ENCODE measurements at places on chromosomes 12 and 14.

DNA sequence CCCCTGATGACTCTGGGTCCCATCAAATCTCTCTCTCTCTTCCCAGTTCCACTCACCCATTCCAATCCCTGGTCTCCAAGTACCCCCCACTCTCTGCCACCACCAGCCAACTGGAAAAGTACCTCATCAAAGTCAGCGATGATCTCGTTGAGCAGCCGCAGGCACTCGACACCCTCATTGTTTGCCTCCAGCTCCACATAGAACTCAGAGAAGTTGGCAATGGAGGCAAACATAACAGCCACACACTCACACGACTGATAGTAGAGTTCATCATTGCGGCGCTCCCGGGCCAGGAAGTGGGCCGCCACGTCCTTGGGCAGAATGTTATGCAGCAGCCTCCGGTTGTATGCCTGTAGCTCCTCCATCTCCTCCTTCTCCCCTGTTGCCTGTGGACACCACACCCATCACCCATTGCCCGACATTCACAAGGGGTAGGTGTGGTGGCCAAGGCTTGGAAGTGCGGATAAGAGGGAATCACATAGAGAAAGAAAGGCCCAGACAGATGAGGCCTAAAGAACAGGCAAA lies 17.2 kb downstream of the ADCY6 start:
- DNase-seq = no peak

GRCh38 chr12:72359416-72359815 lies 87.2 kb downstream of the TRHDE start:
- no peak for DNase-seq

DNA sequence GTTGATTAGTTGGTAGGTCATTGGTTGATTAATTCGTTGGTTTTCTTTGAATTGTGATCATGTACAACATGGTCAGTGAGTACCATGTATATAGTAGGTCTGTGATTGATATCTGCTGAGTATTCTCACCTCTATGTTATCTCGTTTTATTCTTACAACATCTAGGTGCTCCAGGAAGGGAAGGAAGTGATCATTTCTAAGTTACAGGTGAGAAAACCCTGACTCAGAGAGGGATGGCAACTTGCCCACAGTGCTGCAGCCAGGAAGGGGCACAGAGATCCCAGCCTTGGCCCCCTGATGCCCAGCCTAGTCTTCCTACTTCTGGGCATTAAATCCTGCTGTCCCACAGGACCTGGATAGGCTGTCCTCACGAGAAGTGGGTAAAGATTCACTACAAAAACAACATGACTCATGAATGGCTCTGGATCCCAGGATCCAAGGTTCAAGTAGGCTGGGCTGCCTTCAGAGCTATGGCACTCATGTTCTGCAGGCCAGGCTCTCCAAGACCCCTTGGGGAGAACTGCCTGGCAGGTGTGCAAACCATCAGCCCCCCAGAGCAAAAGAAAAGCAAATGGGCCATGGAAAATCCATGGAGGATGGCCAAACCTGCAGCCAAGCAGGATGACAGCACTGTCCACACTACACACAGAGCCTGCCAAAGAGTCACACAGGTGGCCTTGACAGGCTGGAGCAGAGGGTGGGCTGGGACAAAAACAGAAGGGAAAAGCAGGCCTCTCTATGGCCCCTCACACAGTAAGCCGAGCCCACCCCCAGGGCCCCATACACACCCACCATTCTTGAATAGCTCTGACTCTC lies 146.2 kb downstream of the BCL11B start:
- DNase-seq = no peak

- no peak for DNase-seq
These were observed 3.8 kb downstream of the USP15 start for GRCh38 chr12:62263966-62264365.

GRCh38 chr14:35932659-35933159 lies 106.6 kb downstream of the BRMS1L start:
- no peak for DNase-seq

DNA sequence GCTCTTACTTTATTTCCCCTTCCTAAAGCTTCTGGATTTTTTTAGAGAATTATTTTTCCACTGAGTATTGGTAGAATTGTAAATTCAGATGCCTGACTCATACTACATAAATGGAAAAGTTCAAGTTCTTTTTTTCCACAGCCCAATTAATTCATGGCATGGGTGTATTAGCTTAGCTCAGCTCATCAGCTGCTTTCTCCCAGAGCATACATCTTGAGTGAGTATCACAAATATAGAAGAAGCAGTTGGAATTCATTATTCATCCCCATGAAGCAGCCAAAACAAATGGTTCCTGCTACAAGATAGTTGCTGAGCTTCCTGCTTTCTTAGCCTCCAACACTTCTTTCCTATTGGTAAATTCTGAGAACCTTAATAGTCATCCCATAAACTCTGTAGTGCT lies 105.1 kb downstream of the C12orf50 start:
- DNase-seq = peak; percentile 42

DNA sequence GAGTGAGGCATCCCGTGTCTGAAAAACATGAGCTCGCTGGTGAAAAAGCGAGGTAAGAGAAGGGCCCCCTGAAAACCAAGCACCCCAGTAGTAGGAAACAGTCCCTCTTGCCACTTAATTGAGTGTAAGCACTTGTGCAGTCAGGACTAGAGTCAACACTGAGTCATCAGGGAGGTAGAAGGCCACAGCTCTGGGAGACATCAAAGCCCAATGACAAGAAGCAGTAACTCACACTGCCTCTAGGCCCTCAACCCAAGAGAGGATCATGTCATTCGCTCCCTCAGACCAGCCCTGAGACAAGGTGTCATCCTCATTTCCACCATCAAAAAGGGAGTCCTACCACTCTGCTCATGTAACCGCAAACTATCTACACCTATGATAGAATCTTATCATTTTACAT lies 17.8 kb downstream of the POMT2 start:
- DNase-seq = no peak

GRCh38 chr14:52852810-52853521 lies 61.6 kb upstream of the GNPNAT1 start:
- no peak for DNase-seq

DNA sequence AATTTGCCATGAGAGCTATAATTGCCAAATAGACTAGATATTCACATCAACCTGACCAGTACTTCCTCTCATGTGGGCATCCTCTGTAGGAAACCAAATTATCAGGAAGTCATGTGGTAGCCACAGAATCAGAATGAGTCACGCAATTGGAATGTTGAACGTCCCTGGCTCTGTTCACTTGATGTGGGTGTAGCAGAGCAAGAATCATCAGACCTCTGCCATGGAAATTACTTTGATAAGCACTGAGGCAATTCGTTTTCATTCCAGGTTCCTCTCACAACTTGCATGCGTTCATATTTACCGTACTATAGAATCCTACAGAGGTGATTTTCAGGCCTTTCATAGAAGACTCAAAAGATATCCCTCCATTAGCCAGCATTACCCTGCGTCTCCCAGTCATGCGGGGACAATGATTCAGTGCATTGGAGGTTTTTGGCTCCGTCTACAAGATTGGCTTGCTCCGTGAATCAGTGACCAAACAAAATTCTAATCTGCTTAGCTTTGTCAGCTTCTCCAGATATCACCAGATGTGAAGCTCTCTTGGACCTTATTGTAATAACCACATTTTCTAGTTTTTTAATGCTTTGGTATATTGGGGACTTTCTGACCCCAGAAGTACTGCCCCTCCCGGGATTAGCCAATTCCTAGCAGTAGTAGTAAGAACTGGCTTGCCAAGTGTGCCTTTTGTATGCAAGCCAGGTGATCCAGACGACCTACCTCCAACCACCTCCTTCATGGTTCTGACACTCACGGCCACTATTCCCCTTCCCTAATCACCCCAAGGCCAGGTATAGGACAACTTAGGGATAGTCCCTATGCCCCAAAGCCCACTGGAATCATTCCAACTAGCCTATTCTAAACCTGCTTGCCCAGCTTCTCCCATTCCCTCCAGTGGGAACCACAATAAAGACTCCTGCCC lies 133.4 kb downstream of the KICS2 start:
- DNase-seq = peak; percentile 71

GRCh38 chr12:124191966-124192365 lies 102.9 kb upstream of the RFLNA start:
- DNase-seq = no peak

- no peak for DNase-seq
These were observed 90.2 kb upstream of the USP44 start for GRCh38 chr12:95641299-95641952.

DNA sequence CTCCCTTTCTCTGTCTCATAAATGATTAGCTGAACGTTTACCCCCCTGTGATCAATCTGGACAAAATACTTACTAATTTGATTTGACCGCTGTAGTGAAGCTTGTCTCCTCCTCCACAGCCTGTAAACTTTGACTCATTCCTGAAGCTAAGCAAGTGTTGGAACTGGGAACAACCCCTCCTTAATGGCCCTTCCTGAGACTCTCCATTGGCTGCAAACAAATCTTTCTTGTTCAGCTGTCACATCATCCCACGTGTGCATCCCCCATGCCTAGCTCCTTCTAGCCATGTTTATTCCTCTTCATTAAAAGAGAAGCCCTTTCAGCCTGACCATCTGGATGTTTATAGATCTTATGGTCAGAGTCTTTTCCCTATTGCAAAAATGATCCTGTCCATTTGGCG lies 281.2 kb downstream of the RGS6 start:
- no peak for DNase-seq

GRCh38 chr14:101124815-101125214 lies 221.3 kb upstream of the RTL1 start:
- DNase-seq = no peak

DNA sequence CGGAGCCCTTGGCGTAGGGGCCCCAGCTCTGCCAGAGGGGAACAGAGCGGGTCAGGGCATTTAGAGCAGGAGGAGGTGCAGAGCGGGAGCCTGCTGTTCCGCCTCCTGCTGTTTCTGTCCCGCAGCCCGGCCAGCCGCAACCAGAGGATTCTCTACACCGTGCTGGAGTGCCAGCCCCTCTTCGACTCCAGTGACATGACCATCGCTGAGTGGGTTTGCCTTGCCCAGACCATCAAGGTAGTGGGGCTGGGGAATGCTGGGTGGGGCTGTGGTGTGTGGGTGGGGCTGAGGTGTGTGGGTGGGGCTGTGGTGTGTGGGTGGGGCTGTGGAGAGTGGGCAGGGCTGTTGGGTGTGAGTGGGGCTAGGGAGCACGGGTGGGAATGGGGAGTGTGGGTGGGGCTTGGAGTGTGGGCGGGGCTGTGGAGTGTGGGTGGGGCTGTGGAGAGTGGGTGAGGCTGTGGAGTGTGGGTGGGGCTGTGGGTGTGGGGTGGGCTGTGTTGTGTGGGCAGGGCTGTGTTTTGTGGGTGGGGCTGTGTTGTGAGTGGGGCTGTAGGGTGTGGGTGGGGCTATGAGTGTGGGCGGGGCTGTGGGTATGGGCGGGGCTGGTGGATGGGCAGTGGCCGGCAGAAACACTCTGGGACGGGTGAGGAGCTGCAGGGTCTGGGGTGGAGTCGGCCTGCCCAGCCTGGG lies 8.0 kb downstream of the ASPG start:
- DNase-seq = no peak

DNA sequence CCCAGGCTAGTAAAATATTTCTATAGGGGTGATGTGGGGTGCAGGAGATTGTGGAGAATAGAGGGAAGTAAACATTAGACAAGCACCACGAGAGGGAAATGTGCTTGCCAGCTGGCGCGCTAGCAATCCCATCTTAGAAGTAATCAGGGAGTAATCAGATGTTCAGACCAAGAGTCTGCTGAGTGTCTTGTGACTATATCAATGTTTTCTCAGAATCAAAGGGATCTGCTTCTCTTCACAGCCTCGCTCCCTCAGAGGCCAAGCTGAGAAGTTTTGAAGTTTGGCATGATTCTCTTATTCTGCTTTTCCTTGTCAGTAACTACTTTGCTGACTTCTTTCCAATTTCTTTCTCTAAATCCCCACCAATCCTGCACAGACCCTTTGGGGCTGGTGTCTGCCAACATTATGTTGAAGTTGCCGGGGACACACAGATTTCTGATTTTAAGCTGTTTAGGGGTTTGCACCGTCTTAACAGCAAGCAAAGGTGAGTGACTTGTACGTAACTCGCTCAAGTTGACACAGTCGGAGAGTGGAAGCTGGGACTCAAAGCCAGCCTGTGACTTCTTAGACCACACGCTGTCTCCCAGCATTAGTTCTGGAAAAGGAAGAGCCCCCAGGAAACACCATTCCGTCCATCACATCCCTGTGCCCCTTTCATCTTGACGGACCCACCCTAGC lies 22.0 kb upstream of the TSPAN9 start:
- no peak for DNase-seq

DNA sequence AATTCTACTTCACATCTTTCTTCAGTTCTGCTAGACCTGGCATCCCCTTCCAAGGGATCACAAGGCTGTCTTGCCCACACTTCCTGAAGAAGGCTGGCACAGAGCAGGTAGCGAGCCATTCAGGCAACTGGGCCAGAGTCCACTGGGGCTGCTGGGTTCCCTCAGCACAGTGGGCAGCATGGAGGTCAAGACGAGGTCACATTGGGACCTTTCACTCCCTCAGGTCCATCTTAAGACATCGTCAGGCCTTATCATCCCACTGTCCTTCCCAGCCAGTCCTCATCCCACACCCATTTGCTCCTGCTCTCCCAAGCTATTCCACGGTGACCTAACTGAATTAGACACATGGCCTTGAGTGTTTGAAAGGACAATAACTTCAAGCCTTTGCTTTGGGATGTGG lies 143.1 kb upstream of the HIF1A start:
- DNase-seq = no peak

- DNase-seq = no peak
These were observed 94.6 kb downstream of the PPM1A start for GRCh38 chr14:60343571-60344071.

- no peak for DNase-seq
These were observed 340.0 kb upstream of the STXBP6 start for GRCh38 chr14:25389948-25390347.

DNA sequence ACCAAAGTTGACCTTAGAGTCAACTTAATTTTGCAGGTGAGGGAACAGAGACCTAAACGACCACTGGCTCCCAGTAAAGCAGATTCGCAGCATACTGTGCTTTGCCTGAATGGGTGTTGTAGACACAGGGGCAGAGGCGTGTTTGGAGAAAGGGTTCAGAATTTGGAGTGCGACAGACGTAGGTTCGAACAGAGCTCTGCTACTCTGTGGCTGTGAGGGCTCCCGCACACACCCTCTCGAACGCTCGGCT lies 243 bp upstream of the TOMM20L start:
- no peak for DNase-seq

- DNase-seq = no peak
These were observed 91.3 kb downstream of the PRKD1 start for GRCh38 chr14:29836395-29836794.

GRCh38 chr14:69317102-69317755 lies 57.3 kb downstream of the GALNT16 start:
- DNase-seq = peak; percentile 88

- no peak for DNase-seq
These were observed 41.1 kb downstream of the RPS29 start for GRCh38 chr14:49545071-49545470.

- no peak for DNase-seq
These were observed 49.4 kb downstream of the MOK start for GRCh38 chr14:102255401-102256190.

Measured in NCI-H446 treated with DMSO at 0.1 percent for 48 hours (cell line).